ENCODE measurements at places on chromosomes 16 and 17.

DNA sequence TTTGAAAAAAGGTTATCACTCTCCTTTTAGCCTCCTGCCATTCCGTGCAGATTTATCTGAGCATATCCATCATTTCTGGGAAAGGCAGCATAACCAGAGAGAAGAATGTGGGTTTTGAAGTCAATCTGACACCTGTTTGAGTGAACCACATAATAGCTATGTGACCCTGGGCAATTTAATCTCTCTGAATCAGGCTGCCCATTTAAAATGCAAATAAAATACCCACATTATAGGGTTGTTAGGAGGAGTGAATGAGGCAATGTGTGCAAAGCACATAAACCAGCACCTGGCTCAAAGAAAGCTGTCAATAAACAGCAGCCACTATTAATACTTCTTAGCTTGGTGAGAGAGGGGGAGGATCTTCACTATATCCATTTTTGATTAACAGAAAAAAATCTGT, 88.0 kb downstream of the CACNG1 start:
- no peak for DNase-seq

DNA sequence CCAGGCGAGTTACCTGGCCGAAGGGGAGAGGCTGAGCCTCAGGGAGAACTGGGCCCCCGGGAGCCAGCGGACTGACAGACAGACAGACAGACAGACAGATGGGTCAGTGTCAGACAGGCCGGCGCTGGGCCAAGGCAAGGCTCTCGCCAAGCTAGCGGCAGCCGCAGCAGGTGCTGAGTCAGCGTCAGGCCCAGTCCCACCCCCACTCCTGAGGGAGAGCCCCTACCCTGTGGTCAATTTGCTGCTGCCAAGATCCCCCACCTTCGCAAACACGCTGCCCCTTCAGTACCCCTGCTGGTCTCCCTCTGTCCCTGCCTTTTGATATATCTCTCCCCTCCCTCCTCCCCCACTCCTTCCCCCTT, 1.5 kb downstream of the FGF11 start:
- no peak for DNase-seq

DNA sequence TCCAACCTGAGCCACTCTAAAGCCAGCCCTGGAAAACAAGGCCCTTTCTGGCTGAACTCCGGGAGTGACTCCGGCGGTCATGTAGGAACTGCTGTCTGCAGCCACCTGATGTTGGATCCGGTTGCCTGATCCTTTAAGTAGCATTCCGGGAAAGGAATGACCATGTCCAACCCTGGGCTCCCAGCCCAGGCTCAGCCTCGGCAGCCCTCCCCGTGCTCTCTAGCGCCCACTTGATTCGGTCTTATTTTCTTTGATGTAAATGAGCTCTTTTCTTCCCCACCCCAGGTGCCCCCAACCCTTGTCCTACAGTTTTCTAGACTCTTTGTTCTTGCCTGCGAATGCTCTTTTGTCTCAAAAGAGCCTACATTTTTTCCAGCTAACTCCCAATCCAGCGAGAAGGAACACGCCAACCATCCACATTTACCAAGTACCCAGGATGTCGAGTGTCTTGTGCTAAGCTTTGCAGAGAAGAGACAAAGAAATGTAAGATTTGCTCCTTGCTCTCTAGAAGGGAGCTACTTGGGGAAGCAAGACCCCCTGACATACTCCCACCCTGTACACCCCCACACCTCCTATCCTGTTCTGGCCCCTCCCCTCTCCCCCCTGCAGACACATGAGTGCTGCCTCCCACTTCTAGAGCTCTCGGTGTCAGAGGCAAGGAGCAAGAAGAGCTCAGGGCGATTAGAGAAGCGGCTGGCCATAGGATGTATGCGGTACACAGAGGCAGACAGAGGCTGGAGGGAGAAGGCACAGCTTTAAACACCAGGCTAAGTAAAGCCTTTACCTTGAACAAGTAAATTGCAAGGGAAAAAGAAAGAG, 53.8 kb downstream of the COG7 start:
- DNase-seq, result no peak

GRCh38 chr17:18860161-18860972, 2.4 kb downstream of the PRPSAP2 start:
- DNase-seq, result no peak

- peak; percentile 75 for DNase-seq
Measured at GRCh38 chr16:85393674-85394451, 219.3 kb upstream of the GSE1 start.

DNA sequence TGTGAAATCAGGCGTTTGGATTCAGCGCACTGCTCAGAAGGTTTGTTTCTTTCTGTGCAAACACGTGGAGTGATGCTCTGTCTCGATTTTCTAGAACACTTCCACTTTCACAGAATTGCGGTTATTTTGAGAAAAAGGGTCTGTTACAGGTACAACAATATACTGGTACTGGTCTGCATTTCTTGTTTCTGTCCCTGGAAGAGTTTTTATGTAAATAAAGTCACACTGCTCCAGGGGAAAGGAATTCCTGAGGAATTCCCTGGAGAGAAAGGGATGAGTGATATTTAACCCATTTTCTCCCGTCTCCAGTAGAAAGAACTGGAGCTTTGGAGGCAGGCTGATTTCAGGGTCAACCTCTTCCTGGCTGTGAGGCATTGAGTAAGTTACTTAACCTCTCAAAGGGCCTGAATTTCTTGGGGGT, 16.2 kb upstream of the RMI2 start:
- no peak for DNase-seq

GRCh38 chr17:78329263-78330059, 30.4 kb downstream of the SOCS3 start:
- DNase-seq, result peak; percentile 99

DNA sequence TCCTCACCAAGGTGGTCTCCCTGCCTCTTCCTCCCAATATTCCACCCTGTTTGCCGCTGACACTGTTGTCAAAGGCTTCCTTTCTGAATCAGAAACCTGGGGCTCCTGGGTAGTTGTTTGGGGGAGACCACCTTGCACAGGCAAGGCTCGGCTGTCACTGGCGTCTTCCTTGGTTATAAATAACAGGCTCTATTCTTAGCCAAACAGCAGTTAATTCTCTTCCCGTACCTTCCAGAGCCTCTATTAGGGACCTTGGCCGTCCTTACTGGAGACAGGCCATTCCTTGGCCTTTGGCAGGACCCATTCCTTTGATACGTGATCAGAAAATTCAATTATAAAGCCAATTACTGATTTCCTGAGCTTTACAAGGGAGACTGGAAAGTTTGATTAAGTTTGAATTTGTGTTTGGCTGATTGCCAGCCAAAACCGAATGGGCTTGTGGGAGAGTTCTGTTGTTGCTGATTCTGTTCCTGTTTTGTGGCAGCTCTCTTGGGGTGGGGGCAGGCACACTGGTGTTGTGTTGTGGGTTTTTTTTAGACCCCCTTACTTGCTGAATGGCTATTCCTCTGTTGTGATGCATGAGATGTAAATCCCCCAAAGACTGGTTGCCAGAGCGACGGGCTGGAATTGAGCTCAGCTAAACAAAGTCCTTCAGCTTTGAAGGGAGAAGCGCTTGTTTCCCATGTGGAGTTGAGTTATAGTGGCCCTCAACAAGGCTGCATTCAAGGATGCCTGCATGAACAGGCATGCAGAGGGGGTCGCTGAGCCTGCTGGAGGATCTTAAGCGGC, 104.6 kb downstream of the GNAO1 start:
- no peak for DNase-seq

DNA sequence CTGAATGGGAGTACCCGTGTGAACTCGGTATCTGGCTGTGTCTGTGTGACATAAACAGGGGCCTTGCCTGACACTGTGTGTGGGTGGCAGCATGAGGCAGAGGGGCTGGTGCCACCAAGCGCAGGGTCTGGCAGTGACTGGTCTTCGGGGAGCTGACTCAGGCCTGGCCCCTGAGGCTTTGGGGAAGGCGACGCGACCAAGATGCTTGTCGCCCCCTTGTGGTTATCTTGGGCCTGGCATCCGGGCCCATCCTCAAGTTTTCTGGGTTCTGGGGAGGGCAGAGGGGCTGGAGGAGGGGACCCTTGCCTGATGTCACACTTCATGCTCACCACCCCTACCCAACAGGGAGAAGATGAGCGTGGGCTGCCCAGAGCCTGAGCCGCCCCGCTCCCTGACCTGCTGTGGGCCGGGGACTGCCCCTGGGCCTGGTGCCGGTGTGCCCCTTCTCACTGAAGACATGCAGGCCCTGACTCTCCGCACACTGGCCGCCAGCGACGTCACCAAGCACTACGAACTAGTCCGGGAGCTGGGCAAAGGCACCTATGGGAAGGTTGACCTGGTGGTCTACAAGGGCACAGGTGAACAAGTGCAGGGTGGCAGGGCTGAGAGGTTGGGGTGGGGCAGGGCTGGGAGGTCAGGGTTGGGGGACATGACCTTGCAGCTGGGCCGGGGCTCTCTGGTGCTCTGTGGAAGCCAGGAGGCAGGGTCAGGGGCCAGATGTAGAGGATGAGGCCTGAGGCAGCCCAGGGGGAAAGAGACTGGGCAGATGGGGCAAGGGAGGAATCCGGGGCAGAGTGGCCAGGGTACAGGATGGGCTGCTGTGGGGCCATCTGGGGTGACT, 24.9 kb downstream of the SBK1 start:
- peak; percentile 76 for DNase-seq
